ENCODE measurements at places on chromosomes 11 and 22.

GRCh38 chr22:20106205-20106848 is 9.6 kb upstream of the RANBP1 start:
- no peak for DNase-seq

- no peak for DNase-seq
These were observed 142.4 kb downstream of the KIRREL3 start for GRCh38 chr11:126857860-126858808.

DNA sequence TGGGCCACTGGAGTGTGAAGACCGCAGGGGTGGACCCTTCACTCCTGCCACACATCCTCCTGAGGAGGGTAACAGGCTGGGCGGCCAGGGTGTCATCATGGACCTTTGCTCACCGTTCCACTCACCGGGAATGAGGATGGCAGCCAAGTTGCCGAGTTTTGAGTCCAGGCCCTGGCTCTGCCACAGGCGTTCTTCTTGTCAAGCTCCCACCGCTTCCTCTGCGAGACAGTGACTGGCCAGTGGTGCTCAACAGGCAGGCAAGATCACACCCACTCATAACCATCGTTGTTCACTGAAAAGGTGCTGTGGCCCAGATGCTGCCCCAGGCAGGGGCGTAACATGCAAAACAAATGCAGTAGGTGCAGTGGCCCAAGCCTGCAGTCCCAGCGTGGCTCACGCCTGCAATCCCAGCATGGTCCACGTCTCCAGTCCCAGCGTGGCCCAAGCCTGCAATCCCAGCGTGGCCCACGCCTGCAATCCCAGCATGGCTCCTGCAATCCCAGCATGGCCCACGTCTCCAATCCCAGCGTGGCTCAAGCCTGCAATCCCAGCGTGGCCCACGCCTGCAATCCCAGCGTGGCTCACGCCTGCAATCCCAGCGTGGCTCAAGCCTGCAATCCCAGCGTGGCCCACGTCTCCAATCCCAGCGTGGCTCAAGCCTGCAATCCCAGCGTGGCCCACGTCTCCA is 5.0 kb upstream of the PANX2 start:
- no peak for DNase-seq

DNA sequence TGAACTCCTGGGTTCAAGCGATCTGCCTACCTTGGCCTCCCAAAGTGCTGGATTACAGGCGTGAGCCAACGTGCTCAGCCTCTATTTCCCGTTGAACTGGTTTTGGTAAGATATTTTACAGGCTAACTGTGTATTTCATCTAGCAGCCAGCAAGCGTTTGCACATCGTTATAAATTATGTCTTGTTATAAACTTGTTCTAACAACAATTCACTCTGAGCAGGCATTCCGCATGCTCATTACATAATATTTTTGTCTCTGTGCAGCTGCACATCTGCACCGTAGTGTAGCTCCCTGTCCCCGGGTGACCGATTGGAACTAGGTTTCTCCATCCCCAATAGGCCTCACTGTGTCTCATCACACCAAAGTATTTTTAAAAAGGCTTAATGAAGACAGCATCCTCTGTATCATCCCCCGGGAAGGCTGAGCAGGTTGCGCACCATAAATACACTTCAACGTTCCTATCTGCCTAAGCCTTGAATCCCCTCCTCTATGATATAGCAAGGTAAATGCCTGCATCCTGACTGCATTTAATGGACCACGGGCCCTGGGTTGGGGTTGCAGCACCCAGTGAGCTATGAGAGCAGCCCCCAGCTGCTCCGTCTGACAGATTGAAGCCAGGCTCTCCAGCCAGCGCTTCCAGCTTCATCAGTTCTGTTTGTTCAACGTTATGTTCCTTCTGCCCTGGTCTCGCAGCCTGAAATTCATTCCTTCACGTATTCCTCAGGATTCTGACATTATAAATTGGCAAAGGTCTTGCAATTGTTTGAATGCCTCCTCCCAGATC is 47.7 kb downstream of the TST start:
- DNase-seq, result no peak

GRCh38 chr11:47062736-47063135 is 113.9 kb downstream of the ARFGAP2 start:
- no peak for DNase-seq

GRCh38 chr11:19777039-19777376 is 64.4 kb downstream of the NAV2 start:
- DNase-seq, result no peak
